Cardiac muscle cell (in vitro differentiated cells and primary cell): ENCODE measurements at places on chromosomes 6 and 20. TPM values are rescaled to one million over a fixed set of nuclear protein-coding genes. Genes with fewer than 3 reads are reported as not detected.

The ACOT13 gene
- total RNA-seq = 29.0 and 30.7 TPM in 2 replicates

The MCM3 gene
- total RNA-seq = 130 and 149 TPM in 2 replicates

The PCSK2 gene
- 0.12 and 0.18 TPM in 2 replicates for total RNA-seq

The NNAT gene
- total RNA-seq = 3.6 and 4.2 TPM in 2 replicates

The FLRT3 gene
- total RNA-seq = 2.5 and 3.2 TPM in 2 replicates

The C4A gene
- 2.1 and 2.2 TPM in 2 replicates for total RNA-seq

- H3K27ac ChIP-seq = no peak overlapping the region
- no peaks in the 10 kb centered on the region for H3K4me1 ChIP-seq
- H3K4me3 ChIP-seq = no peak overlapping the region
- H3K36me3 ChIP-seq = no peaks in the 10 kb centered on the region
Observed at GRCh38 chr6:49342410-49342809, 120.6 kb downstream of the MMUT start.

- H3K4me1 ChIP-seq = no peaks in the 10 kb centered on the region
- no peak overlapping the region for H3K27ac ChIP-seq
- no peak overlapping the region for H3K4me3 ChIP-seq
- H3K27me3 ChIP-seq = no peaks in the 10 kb centered on the region
Observed at GRCh38 chr6:84512391-84512790, 252.0 kb downstream of the TBX18 start.

DNA sequence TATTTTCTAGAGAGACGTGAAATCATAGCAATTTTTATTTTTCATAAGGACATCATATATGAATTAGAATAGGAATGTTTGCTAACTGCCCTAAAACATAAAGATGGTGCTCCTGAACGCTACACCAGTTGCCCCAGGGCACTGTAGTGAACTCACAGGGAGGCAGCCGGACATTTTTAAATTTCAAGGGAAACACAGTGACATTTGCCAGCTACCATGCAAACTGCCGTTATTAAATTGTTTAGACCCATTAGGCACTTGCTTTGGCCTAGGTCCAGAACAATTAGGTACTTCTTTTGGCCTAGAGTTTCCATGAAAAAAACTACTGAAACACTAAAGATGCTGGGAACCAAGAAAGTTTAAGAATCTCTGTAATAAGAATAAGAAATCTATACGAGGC, 24.9 kb upstream of the CFAP206 start:
- H3K27me3 ChIP-seq = no peaks in the 10 kb centered on the region
- no peak overlapping the region for H3K27ac ChIP-seq
- H3K4me3 ChIP-seq = no peak overlapping the region
- no peaks in the 10 kb centered on the region for H3K4me1 ChIP-seq
- DNase-seq = no peak
- no peaks in the 10 kb centered on the region for H3K36me3 ChIP-seq

GRCh38 chr20:37190354-37191112, 11.2 kb upstream of the MROH8 start:
- peaks cover 6% of the 10 kb centered on the region for H3K36me3 ChIP-seq
- no peaks in the 10 kb centered on the region for H3K27me3 ChIP-seq
- no peak overlapping the region for H3K4me3 ChIP-seq
- no peaks in the 10 kb centered on the region for H3K4me1 ChIP-seq
- DNase-seq = no peak
- H3K27ac ChIP-seq = peak overlapping the region; percentile 6

GRCh38 chr6:111624401-111625098, 18.9 kb upstream of the TRAF3IP2 start:
- H3K36me3 ChIP-seq = no peaks in the 10 kb centered on the region
- no peak for DNase-seq
- no peak overlapping the region for H3K27ac ChIP-seq
- H3K4me1 ChIP-seq = peaks cover 25% of the 10 kb centered on the region
- H3K4me3 ChIP-seq = no peak overlapping the region

- H3K27me3 ChIP-seq = no peaks in the 10 kb centered on the region
- no peak for DNase-seq
- H3K27ac ChIP-seq = no peak overlapping the region
- H3K4me1 ChIP-seq = no peaks in the 10 kb centered on the region
- no peak overlapping the region for H3K4me3 ChIP-seq
Observed at GRCh38 chr20:50367739-50368375, 142.3 kb upstream of the PTPN1 start.

- peaks cover 9% of the 10 kb centered on the region for H3K4me1 ChIP-seq
- no peak overlapping the region for H3K4me3 ChIP-seq
- peak; percentile 61 for DNase-seq
- peak overlapping the region; percentile 8 for H3K27ac ChIP-seq
- H3K27me3 ChIP-seq = no peaks in the 10 kb centered on the region
Observed at GRCh38 chr20:61437280-61438206, 185.5 kb downstream of the CDH4 start.

- DNase-seq = peak; percentile 94
- no peaks in the 10 kb centered on the region for H3K36me3 ChIP-seq
- H3K27ac ChIP-seq = peak overlapping the region; percentile 88
- H3K4me3 ChIP-seq = peak overlapping the region; percentile 40
Observed at GRCh38 chr6:35731414-35731735, 5.5 kb upstream of the ARMC12 start.

GRCh38 chr20:13131688-13132087, 89.4 kb upstream of the ISM1 start:
- no peaks in the 10 kb centered on the region for H3K36me3 ChIP-seq
- no peak for DNase-seq
- no peak overlapping the region for H3K4me3 ChIP-seq
- H3K27me3 ChIP-seq = no peaks in the 10 kb centered on the region
- no peak overlapping the region for H3K27ac ChIP-seq

GRCh38 chr6:88062376-88062775, 14.7 kb downstream of the SPACA1 start:
- no peak for DNase-seq
- H3K36me3 ChIP-seq = no peaks in the 10 kb centered on the region
- H3K27ac ChIP-seq = no peak overlapping the region
- no peak overlapping the region for H3K4me3 ChIP-seq
- H3K4me1 ChIP-seq = no peaks in the 10 kb centered on the region

DNA sequence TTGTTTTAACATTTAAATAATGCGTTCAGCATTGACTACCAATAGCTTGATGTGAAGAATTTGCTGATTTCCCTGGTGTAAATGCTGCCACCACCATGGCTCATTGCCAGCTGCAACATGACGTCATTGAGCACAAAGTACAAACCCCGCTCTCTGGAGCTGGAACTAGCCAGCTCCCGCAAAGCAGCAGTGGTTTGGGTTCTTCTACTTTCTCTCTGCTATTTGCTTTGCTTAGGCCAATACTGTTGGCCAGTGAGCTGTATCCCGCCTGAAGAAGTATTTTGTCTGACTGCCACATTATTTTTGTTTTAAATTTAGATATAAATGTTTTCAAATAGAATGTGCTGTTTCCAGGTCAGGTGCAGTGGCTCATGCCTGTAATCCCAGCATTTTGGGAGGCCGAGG, 47.4 kb upstream of the KIF13A start:
- no peak overlapping the region for H3K27ac ChIP-seq
- DNase-seq = peak; percentile 28

DNA sequence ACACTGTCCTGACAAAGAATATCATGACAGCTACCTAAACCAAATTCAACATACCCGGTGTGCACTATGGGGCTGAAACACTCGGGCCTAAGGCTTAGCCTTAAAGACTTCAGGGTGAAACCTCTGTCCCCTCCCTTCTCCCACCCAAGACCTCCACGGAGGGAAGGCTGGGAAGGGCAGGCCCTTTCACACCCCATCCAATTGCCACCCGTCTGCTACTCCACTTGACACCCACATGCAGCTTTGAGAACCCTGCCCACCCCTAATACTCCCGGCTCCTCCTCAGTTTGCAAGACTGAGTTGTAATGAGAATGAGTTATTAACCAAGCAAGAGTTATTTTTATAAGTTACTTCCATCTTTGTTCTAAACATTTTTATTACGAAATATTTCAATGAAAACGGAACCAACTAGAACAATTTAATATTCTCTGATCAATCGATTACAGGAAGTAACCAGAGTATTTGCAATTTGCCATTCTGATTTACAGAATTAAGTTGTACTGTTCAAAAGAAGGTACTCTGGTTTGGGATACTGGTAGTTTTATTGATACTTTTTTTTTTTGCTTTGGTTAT, 3.7 kb downstream of the TAF4 start:
- H3K4me3 ChIP-seq = no peak overlapping the region
- no peaks in the 10 kb centered on the region for H3K27me3 ChIP-seq
- no peak overlapping the region for H3K27ac ChIP-seq
- DNase-seq = no peak

GRCh38 chr6:161068321-161068741, 76.8 kb downstream of the MAP3K4 start:
- no peaks in the 10 kb centered on the region for H3K27me3 ChIP-seq
- H3K27ac ChIP-seq = peak overlapping the region; percentile 5
- no peak overlapping the region for H3K4me3 ChIP-seq
- peaks cover 17% of the 10 kb centered on the region for H3K4me1 ChIP-seq
- DNase-seq = no peak
- H3K36me3 ChIP-seq = no peaks in the 10 kb centered on the region
